Aorta (tissue), 5 donors: ENCODE measurements at places on chromosomes 11 and 22.
A peak's percentile ranks its signal among the peaks of the same experiment; 100 is the strongest.

DNA sequence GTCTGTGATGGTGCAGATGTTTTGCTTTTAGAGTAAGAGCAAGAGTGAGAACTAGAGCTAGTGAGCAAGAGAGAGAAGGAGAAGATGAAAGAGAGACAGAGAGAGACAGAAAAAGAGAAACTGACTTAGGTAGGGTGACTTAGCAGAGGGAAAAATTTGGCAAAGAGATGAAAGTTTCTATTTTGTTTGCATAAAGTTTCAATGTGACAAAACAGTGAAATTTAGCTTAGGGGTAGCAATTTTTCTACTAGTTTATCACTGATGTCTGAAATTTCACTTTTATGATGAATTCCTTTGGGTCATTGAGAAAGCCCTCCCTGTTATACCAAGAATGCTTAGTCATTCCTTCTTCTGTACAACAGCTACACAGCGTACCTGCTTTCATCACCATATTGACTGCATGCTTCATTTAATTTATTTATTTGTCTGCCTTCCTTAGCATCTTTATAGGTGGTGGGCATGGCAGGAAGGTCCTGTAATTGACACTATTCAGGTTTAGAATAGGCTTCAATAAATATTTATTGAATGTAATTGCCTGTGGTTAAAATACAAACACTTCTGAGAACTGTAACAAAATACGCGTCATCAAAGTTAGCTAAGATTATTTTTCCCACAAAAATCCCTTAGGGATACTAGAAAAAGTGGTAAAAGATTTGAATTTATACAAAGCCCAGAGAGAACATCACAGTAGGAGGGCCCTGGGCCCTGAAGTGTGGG, 19.9 kb upstream of the CTSC start:
- DNase-seq, result no peak

DNA sequence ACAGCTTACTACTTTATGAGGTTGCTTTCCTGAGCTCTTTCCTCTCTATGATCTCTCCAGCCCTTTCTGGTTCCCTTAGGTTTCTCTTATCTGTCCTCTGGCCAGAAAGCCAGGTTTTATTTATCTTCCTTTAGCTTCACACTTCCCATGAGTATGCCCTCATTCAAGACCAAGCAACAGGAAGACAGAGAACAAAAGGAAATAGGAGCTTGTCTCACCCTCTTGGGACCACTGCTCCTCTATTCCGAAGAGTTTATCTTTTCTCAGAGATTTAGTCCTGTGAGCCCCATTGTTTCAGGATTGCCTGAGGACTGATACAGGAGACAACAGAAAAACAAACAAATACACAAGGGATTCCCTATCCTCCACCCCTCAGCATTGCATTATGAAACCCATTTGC, 62.4 kb upstream of the CCDC179 start:
- no peak for DNase-seq

DNA sequence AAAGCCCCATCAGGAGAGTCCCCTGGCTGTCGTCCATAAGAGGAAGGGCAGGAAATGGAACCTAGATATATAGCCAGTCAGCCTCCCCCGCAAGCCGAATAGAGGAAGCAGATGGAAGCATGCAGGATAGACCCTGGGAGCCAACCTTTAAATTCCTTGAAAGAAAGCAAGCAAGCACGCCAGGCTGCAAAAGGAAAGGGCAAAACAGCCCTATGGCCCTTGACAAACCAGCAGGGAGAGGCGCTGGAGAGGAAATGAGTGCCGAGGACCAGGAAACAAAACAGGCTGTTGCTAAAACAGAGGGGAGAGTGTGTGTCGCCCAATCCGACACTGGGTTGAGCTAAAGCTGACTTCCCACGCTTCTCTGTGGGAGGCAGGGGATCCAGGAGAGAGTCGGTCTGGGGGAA, 203.5 kb upstream of the MTNR1B start:
- DNase-seq, result no peak

DNA sequence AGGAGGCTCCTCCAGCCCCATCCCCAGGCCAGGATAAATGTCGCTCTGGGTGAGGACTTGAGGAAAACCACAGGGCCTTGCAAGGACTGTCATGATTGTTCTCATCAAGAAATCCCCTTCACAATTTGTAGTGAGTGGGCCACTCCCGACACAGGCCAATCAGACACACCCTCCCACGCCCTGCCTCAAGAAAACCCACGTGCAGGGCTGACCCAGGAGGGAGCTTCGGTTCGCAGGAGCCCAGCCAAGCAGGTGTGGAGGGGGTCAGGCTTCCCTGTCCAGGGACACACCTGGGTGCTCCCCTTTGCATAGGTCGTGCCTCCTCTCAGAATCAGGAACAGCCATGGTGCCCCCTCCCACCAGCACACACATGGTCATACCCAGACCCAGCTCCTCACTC, 43.2 kb downstream of the SHANK2 start:
- peak; percentile 9 for DNase-seq

DNA sequence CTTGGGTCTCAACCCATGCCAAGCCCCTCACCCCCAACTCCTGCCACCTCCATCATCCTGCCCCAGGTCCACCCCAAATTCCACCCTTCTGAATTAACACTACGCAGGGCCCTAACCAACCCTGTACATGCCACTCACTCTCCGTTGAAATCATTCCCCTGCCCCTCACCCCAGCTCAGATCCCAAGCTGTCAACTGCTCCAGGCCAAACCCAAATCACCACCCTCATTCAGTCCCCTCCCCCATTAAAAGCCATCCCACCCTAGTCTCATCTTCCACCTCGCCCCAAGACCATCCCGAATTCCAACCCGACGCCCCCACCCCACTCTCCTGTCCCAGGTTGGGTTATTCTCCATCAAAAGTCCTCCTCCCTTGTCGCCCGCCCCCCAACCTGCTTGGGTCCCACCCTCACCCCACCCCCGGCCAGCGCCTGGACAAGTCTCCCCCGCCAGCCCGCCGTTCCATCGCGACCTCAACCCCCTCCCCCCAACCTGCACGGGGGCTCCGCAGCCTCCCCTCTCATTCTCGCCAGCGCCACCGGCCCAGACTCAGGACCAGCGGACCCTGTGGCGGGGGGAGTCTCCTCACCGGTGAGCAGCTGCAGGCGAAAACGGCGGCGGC, 466 bp downstream of the FAM168A start:
- DNase-seq, result no peak

DNA sequence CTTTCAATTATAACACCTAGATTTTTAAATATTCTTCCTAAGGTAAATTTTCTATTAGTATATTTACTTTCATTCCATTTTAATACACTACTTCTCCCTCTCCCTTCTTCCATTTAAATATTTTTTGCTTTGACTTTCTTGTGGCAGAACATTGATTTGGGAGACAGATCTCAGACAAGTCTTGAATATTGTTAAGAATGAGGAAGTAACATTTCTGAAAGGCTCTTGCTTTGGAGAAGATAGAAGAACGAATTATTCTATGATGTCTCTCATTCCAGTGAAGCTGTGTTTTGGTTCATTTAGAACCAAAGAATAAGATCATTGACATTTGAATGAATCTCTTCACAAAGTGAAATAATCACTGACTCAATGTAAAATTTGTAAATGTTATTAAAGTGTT, 2.4 kb downstream of the IPO7 start:
- no peak for DNase-seq

DNA sequence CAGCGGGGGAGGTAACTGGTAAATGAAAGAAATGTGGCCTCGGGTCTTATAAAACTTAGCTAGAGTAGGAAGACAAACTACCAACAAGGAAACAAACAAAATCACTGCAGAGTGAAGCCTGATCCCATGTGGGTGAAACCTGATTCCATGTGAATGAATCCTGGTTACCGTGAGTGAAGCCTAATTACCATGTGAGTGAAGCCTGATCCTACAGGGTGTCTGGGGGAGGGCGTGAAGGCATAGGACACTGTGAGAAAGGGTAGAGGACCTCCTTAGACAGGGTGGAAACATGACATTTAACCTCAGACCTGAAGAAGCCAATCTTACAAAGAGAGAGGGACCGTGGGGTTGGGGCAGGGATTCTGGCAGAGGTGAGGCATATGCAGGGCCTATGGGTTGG, 106.2 kb upstream of the USP47 start:
- no peak for DNase-seq

DNA sequence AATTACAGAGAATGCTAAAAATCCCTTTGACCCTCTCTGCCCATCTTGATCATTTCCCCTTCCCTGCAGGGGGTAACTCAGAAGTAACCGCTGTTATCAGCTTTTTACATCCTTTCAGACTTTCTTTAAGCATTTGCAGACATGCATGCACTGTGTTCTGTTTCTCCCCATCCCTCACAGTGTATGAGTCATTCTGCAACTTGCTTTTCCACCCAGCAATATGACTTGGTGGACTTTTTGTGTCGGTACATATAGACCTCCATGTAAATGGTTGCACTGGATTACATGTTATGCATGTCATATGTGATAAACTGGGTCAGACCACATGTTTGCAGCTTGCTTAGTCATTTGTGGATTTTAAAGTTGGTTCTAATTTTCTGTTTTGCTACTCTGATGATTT, 87.7 kb upstream of the NECTIN1 start:
- DNase-seq, result no peak

- DNase-seq, result peak; percentile 69
Observed at GRCh38 chr11:1225386-1226225, 2.7 kb downstream of the MUC5B start.

GRCh38 chr22:27258616-27259172, 542.9 kb downstream of the MN1 start:
- DNase-seq, result no peak

DNA sequence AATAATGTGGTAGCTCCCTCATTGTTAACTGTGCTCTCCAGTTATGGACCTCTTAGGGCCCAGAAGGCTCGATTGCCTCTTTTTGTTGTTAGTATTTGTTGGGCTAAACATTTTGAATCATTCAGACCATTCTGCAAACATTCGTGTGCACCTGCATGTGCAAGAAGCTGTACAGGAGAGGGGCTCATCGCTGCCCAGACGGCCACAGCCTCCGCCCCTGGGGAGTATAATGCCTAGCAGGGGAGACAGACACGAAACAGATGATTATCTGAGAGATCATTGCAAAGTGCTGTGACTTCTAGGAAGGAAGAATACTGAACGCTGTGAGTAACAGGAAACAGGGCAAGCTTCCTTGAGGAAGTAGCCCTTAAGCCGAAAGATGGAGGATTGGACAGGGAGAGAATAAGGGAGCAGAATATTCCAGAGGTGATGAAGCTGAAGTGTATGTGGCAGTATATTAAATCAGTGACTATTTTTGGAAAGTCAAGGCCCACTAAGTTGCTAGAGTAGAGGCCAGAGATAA, 123.3 kb upstream of the RASSF10 start:
- no peak for DNase-seq

DNA sequence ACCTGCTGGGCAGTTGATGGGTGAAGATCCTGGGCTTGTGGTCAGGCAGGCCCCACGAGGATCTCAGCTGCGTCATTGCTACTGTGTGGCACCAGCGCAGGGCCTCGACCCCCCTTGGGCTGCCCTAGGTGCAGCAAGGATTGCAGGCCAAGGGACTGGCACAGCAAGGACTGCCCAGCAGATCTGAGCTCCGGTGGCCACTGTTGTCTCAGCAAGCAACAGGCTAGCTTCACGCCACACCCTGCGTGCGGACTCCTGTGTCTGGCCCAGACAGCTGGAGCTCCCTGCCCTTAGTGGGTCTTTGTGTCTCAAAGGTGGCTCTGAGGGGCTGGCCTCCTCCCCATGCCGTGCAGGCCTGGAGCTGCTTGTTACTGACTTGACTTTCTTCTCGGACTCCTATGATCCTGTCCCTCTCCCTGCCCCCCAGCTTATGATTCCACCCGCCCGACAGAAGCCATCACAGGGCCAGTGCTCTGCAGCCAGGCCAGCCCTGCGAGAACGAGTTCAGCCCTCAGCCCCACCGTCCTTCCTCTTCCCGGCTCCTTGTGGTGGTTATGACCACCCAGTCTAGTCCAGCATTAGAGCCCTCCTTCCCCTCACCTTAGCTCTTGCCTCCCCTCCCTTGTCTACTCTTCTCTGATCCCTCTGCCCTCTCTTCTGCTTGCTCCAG, 295.6 kb downstream of the TBC1D22A start:
- DNase-seq, result peak; percentile 29

DNA sequence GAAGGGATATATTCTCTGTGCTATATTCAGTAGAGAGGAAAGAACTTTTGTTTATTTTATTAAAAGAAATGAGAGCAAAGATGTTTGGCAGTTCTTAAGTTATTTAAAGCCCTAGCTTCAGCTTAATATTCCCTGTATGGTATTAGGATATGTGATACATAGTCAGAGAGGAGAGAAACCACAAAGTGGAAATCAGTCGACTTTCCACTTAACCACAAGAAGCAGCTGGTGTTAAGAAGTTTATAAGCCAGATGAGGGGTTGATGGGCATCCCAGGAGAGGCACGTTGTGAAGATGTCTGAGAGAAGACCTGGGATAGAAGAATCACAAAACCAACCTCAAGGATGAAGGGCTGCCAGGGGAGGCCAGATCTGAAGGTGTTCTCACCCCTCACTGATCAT, 23.3 kb upstream of the PHF21B start:
- no peak for DNase-seq

GRCh38 chr11:33222052-33222750, 35.0 kb upstream of the HIPK3 start:
- no peak for DNase-seq

- no peak for DNase-seq
Observed at GRCh38 chr22:32951076-32951806, 106.9 kb downstream of the SYN3 start.

- DNase-seq, result no peak
Observed at GRCh38 chr11:47646019-47646418, 3.7 kb upstream of the MTCH2 start.

DNA sequence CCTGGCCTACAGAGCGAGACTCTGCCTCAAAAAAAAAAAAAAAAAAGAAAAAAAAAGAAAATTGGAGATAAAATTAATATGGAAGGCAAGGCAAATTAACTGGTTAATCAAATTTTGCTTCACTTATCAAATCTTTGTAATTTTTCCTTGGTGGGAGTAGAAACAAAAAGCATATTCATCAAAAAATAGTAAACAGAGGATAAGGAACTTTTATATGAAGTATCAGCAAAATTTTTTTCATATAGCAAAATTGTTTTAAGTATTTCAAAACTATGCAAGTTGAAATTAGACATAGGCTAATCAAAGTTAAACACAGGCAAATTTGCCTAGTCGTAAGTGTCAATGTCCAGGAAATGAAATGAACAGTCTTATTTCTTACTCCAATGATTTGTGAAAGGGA, 33.0 kb downstream of the PICALM start:
- DNase-seq, result no peak

DNA sequence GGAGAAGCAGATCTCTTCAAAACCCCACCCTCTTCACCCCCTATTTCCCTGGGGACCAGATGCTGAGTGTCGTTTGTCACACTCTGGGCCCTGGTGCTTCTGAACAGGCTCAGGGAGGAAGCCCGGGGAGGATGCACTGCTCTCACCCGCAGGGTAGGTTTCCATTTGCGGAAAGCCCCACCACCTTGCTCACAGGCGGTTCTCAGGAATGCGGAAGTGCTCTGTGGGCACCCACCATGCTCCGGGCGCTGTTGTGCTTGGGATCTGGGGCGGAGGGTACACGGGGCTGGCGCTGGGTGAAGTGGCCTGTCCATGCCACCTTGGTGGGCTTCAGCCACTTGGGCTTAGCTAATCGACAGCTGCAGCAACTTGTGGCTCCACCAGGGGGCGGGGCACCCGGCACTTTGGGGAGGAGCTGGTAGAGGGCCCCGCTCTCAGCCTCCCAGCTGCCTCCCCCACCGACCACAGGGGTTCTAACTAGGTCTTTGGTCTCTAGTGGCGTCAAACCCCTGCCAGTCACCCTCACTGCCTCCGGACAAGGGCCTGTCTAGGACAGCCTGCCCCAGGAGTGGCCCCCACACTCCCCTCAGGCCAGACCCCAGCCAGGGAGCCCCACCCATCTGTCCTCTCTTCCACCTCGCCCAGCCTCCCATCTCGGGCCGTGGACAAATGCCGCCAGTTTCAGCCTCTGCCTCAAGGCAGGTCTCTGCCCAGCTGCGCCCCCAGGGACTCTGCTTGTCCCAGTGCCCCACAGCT, 7.4 kb downstream of the NDUFV1 start:
- peak; percentile 90 for DNase-seq

- peak; percentile 53 for DNase-seq
Observed at GRCh38 chr22:37165940-37166674, 16.4 kb upstream of the IL2RB start.
